A375 (cell line): ENCODE measurements at places on chromosomes 2 and 18. TPM values are rescaled to one million over a fixed set of nuclear protein-coding genes. Genes with fewer than 3 reads are reported as not detected.

Gene TRABD2A
- total RNA-seq = 3.2 and 4.0 TPM in 2 replicates

Gene DSC3
- total RNA-seq = 2.6 and 3.1 TPM in 2 replicates

Gene NPPC
- 0.50 and 2.9 TPM in 2 replicates for total RNA-seq

Gene MYL1
- total RNA-seq = not detected in 2 replicates

Gene ATP6V1B1
- total RNA-seq = 0.41 and 2.1 TPM in 2 replicates

Gene DSG2
- total RNA-seq = 10.6 and 12.3 TPM in 2 replicates

Gene UGT1A6
- total RNA-seq = not detected in 2 replicates

Gene NAT8
- not detected in 2 replicates for total RNA-seq

Gene CYP27A1
- 5.1 and 5.5 TPM in 2 replicates for total RNA-seq

Gene NMS
- not detected in 2 replicates for total RNA-seq

Gene ANKRD30B
- 0.23 and 1.4 TPM in 2 replicates for total RNA-seq

Gene EPHA4
- 8.0 and 10.2 TPM in 2 replicates for total RNA-seq

Gene DAW1
- 0.11 TPM in 1 of 2 replicates, not detected in the other for total RNA-seq

Gene CGREF1
- total RNA-seq = 19.0 and 23.2 TPM in 2 replicates

Gene PLA2R1
- total RNA-seq = 0.79 and 0.88 TPM in 2 replicates

Gene KIAA2012
- 0.08 TPM in 1 of 2 replicates, not detected in the other for total RNA-seq

Gene CDH2
- 37.2 and 37.7 TPM in 2 replicates for total RNA-seq

Gene TCF23
- not detected in 2 replicates for total RNA-seq

Gene CPLX4
- total RNA-seq = not detected in 2 replicates

Gene POTEI
- 2.8 and 3.1 TPM in 2 replicates for total RNA-seq

Gene HEATR5B
- total RNA-seq = 13.7 and 14.2 TPM in 2 replicates

Gene PCARE
- total RNA-seq = 0.04 TPM in 1 of 2 replicates, not detected in the other

Gene PXDN
- total RNA-seq = 26.3 and 28.0 TPM in 2 replicates

Gene VIT
- total RNA-seq = 0.50 and 0.98 TPM in 2 replicates

Gene KIF3C
- total RNA-seq = 16.6 and 21.8 TPM in 2 replicates

Gene RSAD2
- 0.21 TPM in 1 of 2 replicates, not detected in the other for total RNA-seq

Gene DYSF
- total RNA-seq = 1.0 and 1.7 TPM in 2 replicates

Gene EGR4
- 0.05 TPM in 1 of 2 replicates, not detected in the other for total RNA-seq

Gene EVX2
- 0.05 TPM in 1 of 2 replicates, not detected in the other for total RNA-seq

Gene CD8B2
- total RNA-seq = not detected in 2 replicates

Gene ALLC
- 0.41 TPM in 1 of 2 replicates, not detected in the other for total RNA-seq

Gene LRRC30
- total RNA-seq = not detected in 2 replicates

Gene ARHGEF33
- total RNA-seq = not detected in 2 replicates

Gene GKN1
- total RNA-seq = not detected in 2 replicates

Gene DGKD
- total RNA-seq = 20.3 and 22.8 TPM in 2 replicates

Gene NCOA1
- total RNA-seq = 5.0 and 5.8 TPM in 2 replicates

Gene HMSD
- total RNA-seq = not detected in 2 replicates

Gene CNDP1
- total RNA-seq = not detected in 2 replicates

Gene CPO
- total RNA-seq = not detected in 2 replicates

Gene CAPN14
- total RNA-seq = 0.88 and 0.98 TPM in 2 replicates

Gene WBP1
- total RNA-seq = 72.6 and 93.6 TPM in 2 replicates

Gene HOXD11
- 0.93 TPM in 1 of 2 replicates, not detected in the other for total RNA-seq

Gene ZNF804A
- total RNA-seq = 3.0 and 3.4 TPM in 2 replicates

Gene C2orf78
- not detected in 2 replicates for total RNA-seq

Gene PELI1
- 7.7 and 12.5 TPM in 2 replicates for total RNA-seq

Gene AQP12A
- not detected in 2 replicates for total RNA-seq

Gene REG3A
- not detected in 2 replicates for total RNA-seq
